ENCODE measurements at places on chromosomes 1 and 21.

GRCh38 chr21:16563795-16564194 lies 834.0 kb downstream of the USP25 start:
- DNase-seq: no peak

DNA sequence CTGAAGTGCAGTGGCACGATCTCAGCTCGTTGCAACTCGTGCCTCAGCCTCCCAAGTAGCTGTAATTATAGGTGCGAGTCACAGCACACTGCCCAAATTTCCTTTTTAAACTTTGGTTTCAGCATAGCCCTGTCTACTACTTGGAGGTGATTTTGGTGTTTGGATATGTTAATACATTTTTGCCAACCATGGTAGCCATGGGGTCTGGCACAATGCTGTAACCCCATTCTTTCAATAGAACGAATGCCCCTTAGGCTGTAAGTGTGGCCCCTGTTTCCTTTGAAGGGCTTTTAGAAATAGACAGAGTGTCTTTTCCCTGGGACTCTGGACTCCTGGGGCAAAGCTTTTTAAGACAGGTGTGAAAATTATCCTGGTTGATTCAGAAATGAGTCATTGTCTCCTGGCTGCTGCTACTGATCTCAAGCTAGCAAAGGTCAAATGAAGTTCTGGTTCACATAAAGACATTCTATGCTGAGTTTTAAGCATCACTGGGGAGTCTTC lies 141.1 kb upstream of the RUNX1 start:
- no peak for DNase-seq

DNA sequence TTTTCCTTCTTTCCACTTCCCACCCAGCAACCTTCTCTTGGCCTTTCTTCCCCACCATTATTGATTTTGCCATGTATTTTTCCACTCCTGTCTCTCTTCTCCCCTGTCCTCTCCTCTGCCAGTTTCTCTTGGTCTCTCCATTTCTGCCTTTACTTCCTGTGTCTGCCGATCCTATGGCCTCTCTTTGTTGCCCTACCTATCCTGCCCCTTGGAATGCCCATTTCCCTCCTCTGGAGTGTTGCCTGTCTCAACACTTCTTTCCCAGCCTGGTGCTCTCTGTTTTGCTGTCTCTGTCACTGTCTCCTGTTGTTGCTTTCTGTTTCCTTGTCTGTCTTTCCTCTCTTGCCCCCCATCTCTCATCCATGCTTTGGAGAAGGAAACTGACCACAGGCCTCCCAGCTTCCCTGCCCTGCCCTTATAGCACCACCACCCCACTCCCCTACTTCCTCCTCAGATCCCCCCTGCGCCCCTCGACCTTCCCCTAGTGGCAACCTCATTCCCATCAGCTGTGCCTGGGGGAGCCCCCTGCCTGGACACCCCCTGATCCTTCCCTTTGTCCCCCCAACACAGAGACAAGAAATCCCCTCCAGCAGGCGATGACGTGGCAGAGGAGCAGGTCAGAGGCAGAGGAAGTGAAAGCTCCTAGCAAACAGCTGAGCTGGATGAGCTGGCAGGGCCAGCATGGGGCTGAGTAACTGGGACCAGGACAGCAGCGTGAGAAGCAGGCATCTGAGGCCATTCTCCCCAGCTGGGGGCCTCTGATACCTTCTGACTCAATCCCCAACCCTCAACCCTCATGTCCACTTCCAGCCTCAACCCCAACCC lies 6.6 kb upstream of the ETV3L start:
- DNase-seq: no peak

GRCh38 chr1:84907095-84907827 lies 14.3 kb upstream of the LPAR3 start:
- no peak for DNase-seq

- no peak for DNase-seq
Observed at GRCh38 chr1:236394879-236395229, 768 bp downstream of the EDARADD start.

DNA sequence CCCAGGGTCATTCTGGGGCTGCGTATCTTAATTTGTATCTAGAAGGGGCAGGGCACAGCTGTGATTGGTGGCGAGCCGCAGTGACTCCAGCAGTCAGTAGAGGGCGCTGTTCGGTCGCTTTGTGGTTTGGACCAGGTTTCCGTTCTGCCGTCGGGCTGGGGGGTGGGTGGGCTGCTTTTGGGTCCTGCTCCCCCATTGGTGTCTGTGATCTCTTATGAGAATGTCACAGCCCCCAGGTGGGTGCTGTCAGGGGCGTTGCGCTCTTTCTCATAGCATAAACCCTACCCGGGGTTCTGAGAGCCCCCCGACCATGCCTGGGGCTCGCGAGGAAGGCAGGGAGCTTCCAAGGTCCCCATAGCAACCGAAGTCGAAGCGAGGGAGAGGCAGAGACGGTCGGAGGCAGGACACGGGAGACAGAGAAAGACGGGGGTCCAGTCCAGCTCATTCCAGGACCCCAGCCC lies 5.4 kb downstream of the TFF3 start:
- DNase-seq: no peak

- no peak for DNase-seq
Observed at GRCh38 chr1:162391790-162392563, 10.4 kb downstream of the C1orf226 start.

- DNase-seq: no peak
Observed at GRCh38 chr1:205077158-205077933, 6.9 kb downstream of the TMEM81 start.

DNA sequence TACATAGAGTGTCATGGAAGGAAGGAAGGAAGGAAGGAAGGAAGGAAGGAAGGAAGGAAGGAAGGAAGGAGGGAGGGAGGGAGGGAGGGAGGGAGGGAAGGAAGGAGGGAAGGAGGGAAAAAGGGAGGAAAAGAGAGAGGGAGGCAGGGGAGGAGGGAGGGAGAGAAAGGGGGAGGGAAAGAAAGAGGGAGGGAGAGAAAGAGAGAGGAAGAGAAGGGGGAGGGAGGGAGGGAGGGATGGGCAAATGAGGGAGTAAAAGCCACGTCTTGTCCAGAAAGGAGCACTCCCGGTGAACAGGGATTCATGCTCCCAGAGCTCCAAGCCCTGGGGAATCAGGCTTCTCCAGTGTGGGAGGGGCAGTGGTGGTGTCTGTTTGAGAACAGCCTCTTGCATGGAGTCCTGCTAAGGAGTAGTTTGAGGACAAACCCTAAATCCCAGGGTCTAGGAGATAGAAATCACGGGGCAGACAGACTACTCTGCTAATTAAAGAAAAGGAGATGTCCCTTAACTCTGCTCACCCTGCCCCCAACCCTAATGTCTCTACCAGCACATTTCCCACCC lies 71.6 kb downstream of the TAS1R2 start:
- no peak for DNase-seq

DNA sequence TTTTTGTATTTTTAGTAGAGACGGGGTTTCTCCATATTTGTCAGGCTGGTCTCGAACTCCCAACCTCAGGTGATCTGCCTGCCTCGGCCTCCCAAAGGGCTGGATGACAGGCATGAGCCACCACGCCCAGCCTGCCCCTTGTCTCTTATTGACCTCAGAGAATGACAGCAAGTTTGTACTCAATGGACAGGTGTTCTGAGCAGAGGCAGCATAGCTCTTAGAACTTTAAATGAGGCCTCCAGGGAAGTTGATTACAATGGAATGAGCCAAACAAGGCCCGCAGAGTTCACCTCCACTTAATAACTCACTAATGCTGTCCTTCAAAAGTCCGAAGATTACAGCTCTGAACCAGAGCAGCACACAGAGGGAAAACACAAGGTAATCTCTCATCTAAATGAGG lies 10.9 kb downstream of the TMPRSS2 start:
- no peak for DNase-seq

- DNase-seq: no peak
Observed at GRCh38 chr1:42146626-42147320, 6.4 kb upstream of the GUCA2B start.

DNA sequence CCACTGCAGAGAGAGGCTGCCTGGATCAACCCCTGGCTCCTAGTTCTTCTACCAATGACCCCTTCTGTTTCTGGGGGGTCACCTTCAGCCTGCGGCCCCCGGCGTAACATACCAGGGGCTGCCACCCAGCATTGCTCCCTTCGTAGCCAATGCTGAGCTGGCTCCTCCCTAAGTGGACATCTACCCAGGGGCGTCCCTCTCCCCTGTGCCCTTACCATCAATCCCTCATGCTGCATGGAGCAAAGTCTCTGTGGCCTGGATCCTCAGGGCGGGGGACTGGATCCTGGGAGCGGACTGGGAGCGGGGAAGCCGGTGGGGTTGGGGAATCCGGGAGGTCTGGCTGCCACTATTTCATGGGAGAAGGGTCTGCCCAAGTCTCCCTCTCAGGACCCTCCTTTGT lies 28.6 kb downstream of the TRIM67 start:
- no peak for DNase-seq

DNA sequence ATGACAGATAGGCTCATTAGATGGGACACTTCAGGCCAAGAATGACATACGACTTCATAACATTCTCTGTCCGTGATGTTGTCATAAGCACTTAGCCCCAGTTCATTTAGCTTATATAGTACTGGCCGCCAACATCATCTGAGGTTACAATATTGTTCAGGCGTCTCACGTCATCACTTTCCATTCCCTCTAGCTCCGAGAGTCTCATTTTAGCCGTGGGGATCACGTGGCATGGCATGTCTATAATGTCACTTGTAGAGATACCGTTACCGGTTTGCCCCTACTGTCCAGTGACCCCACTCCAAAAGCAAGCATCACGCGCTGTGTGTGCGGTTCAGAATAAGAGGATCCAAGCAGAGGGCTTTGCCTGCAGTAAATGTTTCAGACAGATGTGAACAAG lies 34.6 kb upstream of the HEATR1 start:
- no peak for DNase-seq

DNA sequence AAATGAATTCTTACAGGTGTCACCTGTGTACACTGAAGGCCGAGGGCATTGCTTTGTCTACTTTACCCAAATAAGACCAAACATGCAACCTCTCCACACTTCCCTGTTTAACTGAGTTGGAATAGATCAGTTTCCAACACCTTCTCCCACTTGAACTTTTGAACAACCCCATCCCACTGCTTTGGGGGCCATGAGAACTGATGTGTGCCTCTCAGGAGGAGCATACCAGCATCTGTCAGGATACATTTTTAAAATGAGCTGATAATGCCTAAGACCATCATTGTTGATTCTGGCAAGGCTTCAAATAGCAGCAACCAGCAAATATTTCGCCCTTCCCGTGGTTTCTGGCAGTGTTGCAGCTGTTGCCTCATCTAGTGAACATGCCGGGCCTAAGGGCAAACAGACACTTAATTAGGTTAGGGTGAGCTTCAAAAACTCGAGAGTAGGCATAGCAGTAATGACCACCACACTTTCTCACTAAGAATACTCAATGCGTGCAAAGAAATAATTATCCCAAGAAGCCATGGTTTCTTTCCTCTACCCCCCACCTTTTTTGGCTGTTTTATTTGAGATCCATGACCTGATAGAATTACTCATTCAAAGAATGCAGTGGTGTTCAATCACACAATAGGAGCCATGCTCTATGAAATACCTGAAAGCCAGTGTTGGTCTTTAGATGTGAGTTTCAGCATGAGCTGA lies 63.7 kb downstream of the MAP10 start:
- no peak for DNase-seq

GRCh38 chr1:198641501-198641900 lies 2.7 kb downstream of the PTPRC start:
- DNase-seq: no peak

DNA sequence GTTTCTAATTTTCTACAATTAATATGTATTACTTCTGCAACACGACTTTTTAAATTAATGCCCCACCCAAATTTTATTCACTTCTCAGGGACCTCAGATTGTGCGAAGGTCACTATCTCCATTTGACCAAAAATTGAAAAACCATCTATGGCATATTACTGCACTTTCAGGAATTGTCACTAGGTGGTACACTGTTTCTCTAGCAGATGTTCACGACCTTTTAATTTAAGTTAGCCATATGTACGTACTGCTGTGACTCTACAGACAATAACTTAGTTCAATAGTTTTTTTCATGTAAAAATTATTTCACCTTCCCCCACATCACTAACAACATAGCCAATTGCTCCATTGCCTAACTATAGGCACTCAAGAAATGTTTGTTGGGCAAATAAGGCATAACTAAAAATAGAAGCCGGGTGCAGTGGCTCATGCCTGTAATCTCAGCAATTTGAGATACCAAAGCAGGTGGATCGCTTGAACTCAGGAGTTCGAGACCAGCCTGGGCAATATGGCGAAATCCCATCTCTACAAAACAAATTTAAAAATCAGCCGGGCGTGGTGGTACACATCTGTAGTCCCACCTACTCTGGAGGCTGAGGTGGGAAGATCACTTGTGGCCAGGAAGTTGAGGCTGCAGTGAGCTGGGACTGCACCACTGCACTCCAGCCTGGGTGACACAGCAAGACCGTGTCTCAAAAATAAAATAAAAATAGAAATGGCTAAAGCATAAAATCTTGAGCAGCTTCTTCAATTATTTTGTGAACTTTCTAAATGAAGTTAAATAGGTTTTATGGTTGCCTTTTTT lies 75.7 kb upstream of the PKN2 start:
- no peak for DNase-seq

- no peak for DNase-seq
Observed at GRCh38 chr1:213783893-213784292, 203.9 kb upstream of the PROX1 start.

DNA sequence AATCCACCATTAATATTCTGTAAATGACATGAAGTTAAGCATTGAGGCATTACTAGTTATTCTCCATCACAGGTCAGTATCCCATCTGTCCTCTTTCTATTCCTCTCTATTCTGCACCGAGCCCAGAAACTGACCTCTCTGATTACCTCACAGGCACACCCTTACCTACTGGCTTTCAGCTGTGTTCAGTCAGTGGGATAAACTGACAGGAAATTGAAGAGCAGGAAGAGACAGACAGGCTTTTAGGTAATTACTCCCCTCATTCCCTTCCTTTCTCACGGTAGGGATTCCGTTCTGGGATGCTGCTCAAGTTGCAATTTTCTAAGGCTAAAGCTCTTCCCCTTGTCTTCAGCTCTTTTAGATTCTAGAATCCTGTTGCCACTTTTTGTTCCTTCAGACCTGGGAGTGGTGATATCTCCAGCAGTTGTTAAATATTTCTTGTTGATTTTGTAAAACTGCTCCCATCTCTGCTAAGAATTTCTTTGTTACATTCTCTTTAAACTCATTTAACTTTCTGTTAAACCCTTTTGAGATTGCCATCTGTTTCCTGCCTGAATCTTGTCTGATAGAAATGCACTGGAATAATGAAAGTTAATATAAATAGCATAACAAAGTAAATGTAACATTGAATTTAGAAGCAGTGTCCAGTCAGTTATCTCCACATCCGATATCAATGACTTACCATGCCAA lies 1063.4 kb downstream of the PLA2G4A start:
- DNase-seq: no peak

DNA sequence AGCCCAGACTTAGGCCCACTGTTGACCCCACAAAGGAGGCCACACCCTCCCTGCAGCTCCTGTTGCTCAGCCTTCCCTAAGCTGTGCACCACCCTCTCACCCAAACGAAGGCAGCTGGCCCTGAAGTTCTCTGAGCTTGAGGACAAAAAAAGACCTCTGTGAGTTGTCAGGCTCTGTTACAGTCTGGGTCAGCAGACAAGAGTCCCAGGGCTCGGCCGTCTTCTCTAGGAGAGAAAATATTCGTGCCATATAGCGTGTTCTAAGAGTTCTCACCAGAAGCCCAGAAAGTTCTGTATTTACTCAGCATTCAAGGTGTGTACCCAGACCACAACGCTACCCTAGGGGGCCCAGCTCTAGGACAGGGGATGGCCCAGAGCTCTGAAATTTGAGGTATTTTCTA lies 25.5 kb upstream of the LYST start:
- no peak for DNase-seq

- DNase-seq: no peak
Observed at GRCh38 chr1:99481391-99481996, 164.4 kb upstream of the PALMD start.

GRCh38 chr1:211944733-211945500 lies 90.4 kb downstream of the INTS7 start:
- no peak for DNase-seq
